Inflammatory macrophage treated with lipopolysaccharide for 4 hours (primary cell): ENCODE measurements at places on chromosomes 11 and 22.

DNA sequence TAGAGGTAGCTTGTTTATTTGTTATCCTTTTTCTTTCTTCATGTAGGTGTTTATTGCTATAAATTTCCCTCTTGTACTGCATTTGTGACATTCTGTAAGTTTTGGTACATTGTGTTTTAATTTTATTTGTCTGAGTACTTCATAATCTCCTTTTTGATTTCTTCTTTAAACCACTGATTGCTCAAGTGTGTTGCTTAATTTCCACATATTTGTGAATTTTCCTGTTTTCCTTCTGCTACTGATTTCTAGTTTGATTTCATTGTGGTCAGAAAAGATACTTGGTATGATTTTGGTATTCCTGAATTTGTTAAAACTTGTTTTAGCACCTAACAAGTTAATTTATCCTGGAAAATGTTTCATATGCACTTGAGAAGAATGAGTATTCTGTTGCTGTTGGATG lies 15.1 kb downstream of the OR10V1 start:
- DNase-seq = peak; percentile 5

DNA sequence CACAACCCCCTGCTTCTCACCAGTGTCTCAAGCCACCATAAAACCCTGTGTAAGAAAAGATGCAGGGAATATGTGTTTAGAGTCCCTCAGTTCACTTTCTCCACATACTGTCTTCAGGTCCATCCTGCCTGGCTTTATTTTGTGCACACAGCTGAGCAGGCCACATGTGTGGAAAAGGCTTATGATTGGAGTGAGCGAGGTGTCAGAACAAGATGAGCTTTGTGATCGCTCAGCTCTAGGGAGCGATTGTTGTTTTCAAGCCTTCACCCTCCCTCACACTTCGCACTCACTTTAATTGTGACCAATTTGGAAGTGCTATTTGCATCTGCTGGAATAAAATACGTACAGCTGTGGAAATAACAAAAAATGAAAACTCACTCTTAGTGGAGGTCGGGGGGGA lies 931.1 kb upstream of the TENM4 start:
- no peak for DNase-seq

DNA sequence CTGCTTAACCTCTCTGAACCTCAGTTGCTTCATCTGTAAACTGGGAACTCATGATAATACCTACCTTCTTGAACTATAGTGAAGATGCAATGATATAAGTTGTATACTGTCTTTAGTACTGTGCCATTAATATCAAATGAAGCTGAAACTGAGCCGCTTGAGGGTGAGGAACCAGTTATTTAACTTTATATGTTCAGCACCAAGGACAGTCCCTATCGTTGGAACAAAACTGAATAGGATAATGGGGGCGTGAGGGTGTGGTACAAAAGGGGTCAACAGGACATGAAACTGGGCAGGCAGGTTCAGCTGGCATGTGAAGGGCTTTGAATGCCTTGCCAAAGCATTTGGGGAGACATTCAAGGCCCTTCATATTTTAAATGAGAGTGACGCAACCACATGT lies 112.6 kb downstream of the C11orf91 start:
- DNase-seq = no peak

DNA sequence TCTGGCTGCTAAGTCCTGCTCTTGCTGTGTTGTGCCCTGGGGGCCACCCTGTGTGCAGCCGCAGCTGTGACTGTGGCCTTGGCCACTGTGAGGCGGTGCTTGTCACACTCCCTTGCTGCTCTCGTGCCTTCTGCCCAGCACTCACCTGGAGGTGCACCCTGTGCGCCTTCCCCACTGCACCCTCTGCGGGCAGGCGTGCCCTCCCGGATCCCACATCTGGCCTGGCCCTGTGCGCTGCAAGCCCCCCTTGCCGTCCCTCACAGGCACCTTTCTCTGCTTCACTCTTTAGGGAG lies 27.2 kb downstream of the TBX1 start:
- DNase-seq = no peak

DNA sequence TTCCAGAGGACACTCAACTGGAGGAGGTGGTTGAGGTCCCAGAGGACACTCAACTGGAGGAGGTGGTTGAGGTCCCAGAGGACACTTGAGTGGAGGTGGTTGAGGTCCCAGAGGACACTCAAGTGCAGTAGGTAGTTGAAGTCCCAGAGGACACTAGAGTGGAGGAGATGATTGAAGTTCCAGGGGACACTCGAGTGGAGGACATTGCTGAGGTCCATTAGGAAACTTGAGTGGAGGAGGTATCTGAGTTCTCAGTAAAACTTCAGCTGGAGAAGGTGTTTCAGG lies 39.7 kb downstream of the ZNF195 start:
- DNase-seq = no peak

DNA sequence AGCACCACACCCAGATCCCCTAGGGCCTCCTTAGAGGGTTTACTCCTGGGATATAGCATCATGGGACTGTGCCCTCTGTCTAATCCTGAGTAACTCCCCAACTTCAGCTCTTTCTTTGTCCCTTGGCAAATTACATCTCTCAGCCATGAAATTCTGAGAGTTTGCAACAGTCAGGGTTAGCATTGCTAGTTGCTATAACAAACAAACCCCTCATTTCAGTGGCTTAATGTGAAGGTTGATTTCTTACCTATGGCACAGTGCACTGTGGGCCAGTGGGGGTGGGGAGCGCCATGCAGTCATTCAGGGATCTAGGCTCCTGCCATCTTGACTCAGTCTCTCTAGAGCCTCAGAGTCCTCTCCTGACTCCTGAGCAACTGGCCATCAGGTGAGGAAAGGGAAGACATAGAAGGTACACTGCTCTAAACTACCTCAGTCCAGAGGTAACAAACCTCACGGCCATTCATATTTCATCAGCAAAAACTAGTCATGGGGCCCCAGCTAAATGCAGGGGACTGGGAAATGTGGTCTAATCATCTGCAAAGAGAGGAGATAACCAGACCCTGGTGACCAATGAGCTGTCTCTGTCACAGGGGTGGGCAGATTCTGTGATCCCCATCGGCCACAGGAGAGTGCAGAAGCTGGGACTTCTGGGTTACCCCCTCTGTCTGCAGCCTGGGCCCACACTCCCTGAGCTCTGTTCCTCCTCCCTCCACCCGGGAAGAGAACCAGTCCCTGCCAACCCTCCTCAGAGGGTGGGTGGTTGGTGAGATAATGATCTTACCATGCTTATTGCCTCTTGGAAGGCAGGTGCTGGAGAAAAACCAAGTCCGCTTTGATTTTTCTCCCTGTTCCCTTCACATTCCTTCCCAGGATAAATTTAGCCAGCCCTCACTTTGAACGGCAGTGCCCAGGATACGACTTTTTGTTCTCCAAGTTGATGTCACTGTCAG lies 17.5 kb downstream of the PRG3 start:
- no peak for DNase-seq

DNA sequence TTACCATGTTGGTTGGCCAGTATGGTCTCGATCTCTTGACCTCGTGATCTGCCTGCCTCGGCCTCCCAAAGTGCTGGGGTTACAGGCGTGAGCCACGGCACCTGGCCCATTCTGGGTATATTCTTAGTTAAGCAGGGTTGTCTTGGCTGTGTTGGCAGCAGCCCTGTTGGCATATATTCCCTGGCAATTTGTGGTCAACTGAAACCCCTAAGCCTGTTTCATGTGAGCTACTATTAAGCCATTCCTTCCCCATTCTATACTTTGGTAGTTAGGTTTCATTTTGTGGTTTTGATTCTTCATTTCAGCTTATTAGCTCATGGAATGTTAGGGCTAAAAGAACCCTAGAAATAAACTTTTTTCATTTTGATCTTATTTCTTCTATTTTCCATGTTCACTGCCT lies 22.2 kb upstream of the IL18BP start:
- DNase-seq = peak; percentile 11

DNA sequence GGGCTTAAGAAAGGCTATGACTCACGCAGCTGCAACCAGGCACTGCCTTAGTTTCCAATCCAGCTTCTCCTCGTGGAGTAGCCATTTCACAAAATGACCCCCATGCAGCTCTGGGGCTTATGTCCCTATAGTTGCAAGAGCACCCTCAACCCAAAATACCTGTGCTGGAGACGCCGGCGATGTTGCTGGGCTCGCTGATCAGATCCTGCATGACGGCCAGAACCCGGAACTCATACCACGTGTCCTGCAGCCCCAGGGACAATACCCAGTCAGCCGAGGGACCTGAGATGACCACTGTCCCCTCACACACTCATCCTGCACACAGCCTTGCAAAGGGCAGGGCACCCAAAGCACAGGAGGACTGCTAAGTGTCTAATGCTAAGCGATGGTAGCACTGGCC lies 32.1 kb downstream of the IGSF9B start:
- no peak for DNase-seq

DNA sequence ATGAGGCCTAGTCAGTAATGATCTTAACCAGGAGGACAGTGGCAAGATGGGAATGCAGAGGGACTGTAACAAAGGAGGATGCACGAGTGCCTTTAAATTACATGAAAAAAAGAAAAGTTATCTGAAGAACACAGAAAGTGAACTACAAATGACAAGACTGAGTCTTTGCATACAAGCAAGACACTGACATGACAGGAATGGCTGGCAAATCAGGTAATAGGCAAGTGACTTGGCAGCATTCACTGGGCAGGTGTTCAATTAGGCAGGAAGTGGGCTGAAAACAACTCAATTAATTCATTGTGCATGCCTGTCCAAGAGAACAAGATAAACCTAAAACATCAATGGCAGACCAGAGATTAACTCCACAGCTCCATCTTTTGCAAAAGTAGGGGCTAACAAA lies 24.0 kb downstream of the SMCO4 start:
- DNase-seq = no peak

DNA sequence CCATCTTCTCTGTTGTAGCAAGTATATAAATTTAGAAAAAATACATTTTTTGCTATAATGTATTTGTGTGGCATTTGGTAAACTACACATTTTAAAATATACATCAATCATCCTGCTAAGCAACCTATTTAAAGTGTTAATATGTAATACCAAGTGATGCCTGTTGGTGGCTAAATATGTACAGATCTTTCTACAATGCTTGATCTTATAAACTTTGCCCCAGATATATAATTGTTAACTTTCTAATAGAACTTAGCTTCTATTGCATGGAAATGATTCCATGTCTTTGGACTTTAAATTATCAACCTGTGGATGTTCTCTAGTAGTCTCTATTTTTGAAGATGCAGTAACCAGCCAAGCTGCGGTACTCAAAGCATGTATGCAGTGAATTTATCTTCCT lies 1260.4 kb upstream of the RAG2 start:
- DNase-seq = no peak

- DNase-seq = no peak
These were observed 14.7 kb upstream of the TRMU start for GRCh38 chr22:46320716-46321386.

GRCh38 chr11:4105916-4106315 lies 11.3 kb downstream of the RRM1 start:
- DNase-seq = no peak

- DNase-seq = no peak
These were observed 3.7 kb downstream of the FGF4 start for GRCh38 chr11:69771466-69771865.

DNA sequence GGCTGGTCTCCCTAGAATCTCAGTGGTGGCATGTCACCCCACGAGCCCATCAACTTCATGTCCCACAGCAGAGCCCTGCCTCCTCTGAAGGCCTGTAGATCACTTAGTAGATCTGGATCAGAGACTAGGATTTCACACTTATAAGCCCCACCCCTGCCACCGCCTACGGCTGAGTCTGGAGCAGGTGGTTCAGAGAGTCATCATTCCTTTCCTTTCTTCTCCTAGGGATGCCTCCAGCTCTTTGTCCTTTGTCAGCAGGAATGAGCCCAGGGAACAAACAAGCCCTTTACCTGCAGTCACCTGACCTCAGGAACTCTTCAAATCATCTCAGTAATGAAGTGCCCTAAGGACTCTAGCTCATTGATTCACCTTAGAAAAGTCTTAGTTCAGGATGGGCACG lies 37.8 kb downstream of the SCGB1A1 start:
- no peak for DNase-seq

GRCh38 chr11:86593833-86594232 lies 78.6 kb downstream of the ME3 start:
- no peak for DNase-seq
